Body of pancreas (tissue), 4 donors: ENCODE measurements at places on chromosomes 12 and 14. TPM values are rescaled to one million over a fixed set of nuclear protein-coding genes. Genes with fewer than 3 reads are reported as not detected.

DNA sequence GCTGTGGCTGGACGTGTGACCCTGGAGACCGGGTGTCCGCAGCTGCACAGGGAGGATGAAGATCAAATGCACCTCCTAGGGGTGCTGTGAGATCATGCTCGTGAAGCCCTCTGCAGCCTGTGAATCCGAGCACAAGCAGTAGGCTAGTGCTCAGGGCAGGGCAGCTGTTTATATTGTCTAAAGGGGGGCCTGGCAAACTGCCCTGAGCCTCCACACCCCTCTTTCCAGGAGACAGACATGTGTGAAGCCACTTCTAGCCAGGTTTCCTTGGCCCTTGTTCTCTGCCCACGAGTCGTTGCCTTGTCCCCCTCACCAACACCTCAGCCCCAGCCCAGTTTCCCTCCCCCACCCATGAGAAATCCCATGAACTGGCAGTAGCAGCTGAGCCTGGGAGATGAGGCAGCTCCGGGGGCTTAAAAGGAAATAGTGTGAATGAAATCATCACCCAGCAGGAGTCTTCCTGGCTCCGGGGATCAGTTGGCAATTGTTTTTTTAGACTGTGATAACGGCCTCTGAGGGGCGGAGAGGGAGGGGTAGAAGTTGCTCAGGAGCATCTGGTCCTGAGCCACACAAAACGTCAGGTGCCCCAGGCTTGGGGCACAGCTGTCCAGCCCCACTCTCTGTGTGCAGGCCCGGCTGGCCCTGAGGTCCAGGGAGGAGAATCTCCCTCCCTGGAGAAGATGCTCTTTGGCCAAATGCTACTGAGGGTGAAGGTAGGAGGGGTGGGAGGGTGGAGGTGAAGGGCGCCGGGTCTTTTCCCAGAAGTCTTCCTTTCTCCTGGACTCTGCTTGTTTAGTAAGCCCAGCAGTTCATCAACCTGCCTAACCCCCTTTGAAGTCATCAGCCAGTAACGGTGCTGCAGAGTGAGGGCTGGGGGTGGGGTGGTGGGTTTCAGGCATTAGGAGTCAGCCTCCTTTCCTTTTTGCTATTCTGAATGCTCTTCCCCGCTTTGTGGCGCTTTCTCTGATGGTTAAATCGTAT is 4.0 kb downstream of the FGF6 start:
- H3K4me1 ChIP-seq = no peaks in the 10 kb centered on the region
- H3K27ac ChIP-seq = no peak overlapping the region
- no peaks in the 10 kb centered on the region for H3K36me3 ChIP-seq
- DNase-seq = no peak
- no peak overlapping the region for H3K4me3 ChIP-seq

DNA sequence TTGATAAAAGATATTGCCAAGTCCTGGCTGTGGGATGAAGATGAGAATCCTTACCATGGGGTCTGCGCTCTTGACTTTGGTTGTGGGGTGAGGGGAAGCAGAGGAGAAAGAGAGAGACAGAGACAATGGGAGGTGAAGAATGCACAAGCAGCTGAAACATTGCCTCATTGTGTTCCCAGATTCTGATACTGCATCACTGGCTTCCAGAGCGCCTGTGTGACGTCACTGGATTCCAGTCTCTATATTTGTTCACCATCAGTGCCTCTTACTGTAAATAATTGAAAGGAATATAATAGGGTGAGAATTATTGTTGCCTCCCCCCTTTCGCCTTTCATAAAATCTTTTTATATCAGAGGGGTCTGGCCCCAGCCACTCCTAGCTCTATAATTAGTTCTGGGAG is 188.9 kb upstream of the NTF3 start:
- H3K4me3 ChIP-seq = no peak overlapping the region
- DNase-seq = no peak
- H3K27ac ChIP-seq = no peak overlapping the region
- H3K4me1 ChIP-seq = no peaks in the 10 kb centered on the region
- H3K27me3 ChIP-seq = no peaks in the 10 kb centered on the region

- no peak for DNase-seq
- no peak overlapping the region for H3K27ac ChIP-seq
- H3K27me3 ChIP-seq = no peaks in the 10 kb centered on the region
- no peak overlapping the region for H3K4me3 ChIP-seq
Measured at GRCh38 chr14:93232159-93232558, 25.1 kb downstream of the UBR7 start.

DNA sequence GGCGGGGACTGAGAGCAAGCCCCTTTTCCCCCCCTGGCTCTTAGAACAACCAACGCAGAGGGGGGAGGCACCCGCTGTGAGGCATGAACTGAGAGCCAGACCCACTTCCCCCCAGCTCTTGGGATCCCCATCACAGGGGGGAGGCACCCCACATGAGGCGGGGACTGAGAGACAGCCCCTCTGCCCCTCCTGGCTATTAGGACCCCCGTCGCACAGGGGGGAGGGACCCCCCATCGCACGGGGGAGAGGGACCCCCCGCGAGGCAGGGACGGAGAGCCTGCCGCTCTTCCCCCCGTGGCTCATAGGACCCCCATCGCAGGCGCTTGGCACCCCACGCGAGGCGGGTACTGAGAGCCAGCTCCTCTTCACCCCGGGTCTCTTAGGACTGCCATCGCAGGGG is 195.8 kb upstream of the PZP start:
- H3K4me3 ChIP-seq = no peak overlapping the region
- no peak overlapping the region for H3K27ac ChIP-seq
- H3K27me3 ChIP-seq = no peaks in the 10 kb centered on the region
- H3K4me1 ChIP-seq = no peaks in the 10 kb centered on the region

- no peaks in the 10 kb centered on the region for H3K4me1 ChIP-seq
- no peaks in the 10 kb centered on the region for H3K36me3 ChIP-seq
- H3K4me3 ChIP-seq = no peak overlapping the region
- no peak overlapping the region for H3K27ac ChIP-seq
- H3K27me3 ChIP-seq = no peaks in the 10 kb centered on the region
- DNase-seq = no peak
Measured at GRCh38 chr12:108679106-108679681, 45.5 kb upstream of the SELPLG start.

DNA sequence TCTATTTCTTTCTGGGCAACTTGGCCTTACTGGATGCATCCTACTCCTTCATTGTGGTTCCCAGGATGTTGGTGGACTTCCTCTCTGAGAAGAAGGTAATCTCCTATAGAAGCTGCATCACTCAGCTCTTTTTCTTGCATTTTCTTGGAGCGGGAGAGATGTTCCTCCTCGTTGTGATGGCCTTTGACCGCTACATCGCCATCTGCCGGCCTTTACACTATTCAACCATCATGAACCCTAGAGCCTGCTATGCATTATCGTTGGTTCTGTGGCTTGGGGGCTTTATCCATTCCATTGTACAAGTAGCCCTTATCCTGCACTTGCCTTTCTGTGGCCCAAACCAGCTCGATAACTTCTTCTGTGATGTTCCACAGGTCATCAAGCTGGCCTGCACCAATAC is 5.3 kb downstream of the OR4N5 start:
- H3K4me3 ChIP-seq = no peak overlapping the region
- no peak overlapping the region for H3K27ac ChIP-seq
- no peaks in the 10 kb centered on the region for H3K36me3 ChIP-seq
- H3K27me3 ChIP-seq = no peaks in the 10 kb centered on the region

- no peak for DNase-seq
- H3K27ac ChIP-seq = no peak overlapping the region
- H3K36me3 ChIP-seq = no peaks in the 10 kb centered on the region
- no peaks in the 10 kb centered on the region for H3K4me1 ChIP-seq
Measured at GRCh38 chr14:65137648-65138307, 35.5 kb upstream of the MAX start.

Gene CAPRIN2
- 20.8 TPM for total RNA-seq
